Activated T-cell treated with anti-CD3 and anti-CD28 coated beads for 24 hours (primary cell): ENCODE measurements at places on chromosomes 16 and 17.

DNA sequence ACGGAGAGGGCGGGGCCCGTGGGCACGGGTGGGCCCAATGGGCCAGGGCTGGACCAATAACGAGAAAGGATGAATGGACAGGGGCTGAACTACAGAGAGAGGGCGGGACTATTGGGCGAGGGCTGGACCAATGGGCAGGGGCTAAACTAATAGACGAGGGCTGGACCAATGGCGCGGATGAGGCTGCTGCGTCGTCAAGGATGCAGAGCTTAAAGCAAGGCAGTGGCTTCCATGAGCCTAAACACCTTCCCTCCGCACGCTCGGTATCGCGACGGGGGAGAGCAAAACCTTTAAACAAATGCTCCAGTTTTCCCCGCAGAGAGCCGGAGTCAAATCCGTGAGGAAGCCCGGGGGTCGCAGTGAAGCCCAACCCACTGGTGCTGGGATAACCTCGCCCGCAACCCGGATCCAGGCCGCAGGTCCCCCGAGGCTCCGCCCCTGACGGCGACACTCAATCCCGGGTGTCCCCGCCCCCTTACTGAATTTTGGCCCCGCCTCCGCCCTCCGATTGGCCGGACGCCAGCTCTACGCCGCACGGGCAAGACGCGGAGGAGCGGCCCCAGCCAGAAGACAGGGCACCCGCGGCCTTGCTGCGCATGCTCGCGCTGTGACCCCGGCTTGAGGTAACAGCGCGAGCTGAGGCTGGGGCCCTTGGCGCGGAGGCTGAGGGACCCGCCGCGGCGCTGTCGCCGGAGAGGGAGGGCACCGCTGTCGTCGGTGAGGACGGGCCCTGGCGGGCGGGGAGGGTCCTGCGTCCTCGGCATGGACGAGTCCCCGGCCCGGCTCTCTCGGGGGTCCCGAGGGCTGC, at the start of gene FLYWCH2:
Gene FLYWCH2 (plus strand): TSS at position 566 of the 808 bp plus-strand sequence. CDS start 13,235 bp downstream, outside the sequence.
- peak; percentile 100 for DNase-seq

DNA sequence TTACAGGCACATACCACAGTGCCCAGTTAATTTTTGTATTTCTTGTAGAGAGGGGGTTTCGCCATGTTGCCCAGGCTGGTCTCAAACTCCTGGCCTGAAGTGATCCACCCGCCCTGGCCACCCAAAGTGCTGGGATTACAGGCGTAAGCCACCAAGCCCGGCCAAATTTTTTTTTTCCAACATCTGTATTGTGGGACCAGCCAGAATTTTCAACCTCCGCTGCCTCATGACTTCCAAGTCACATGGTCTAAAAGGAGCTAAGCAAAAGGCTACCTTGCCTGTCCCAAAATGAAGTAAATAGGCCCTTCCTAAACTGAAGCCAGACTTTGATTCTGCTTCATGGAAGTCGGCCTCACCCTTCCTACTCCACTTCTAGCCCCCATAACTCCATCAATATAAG, 4.2 kb upstream of the SPAG7 start:
- DNase-seq, result no peak

DNA sequence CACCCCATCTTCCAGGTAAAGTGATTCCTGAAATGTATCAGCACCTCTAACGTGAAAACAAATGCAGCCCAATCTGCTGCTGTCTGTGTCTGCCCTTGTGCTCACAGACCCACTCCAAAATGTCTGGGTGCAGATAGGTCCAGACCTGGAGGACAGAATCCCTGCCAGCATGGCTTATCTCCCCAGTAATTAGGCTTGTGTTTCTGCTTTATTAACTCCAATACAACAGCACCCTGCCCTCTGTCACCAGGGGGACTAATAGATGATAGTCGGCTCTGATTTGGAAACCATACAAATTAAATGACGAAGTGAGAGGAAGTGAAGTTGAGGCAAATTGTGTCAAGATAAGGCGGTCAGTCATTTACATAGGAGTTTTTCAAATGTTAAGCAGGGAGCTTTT, 608.3 kb upstream of the SALL1 start:
- DNase-seq, result no peak

DNA sequence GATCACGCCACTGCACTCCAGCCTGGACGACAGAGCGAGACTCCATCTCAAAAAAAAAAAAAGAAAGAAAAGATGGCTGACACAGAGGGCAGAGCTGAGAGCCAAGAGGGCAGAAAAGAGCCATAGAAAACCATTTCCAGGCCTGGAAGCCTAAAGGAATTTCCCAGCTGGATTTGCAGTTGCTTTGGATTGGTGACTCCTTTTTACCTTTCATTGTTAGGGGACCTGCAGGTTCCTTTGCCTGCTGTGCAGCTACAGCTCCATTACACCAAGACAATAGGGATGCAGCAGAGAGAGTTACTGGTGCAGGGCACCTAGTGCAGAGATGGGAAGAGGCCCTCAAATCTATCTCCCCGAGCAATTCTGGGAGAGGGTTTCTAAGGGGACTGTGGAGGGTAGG, 18.4 kb downstream of the ZNF668 start:
- DNase-seq, result no peak

- DNase-seq, result no peak
These were observed 10.2 kb downstream of the PIK3R5 start for GRCh38 chr17:8955021-8955959.

GRCh38 chr17:78924481-78925151, 571 bp downstream of the TIMP2 start:
- no peak for DNase-seq

DNA sequence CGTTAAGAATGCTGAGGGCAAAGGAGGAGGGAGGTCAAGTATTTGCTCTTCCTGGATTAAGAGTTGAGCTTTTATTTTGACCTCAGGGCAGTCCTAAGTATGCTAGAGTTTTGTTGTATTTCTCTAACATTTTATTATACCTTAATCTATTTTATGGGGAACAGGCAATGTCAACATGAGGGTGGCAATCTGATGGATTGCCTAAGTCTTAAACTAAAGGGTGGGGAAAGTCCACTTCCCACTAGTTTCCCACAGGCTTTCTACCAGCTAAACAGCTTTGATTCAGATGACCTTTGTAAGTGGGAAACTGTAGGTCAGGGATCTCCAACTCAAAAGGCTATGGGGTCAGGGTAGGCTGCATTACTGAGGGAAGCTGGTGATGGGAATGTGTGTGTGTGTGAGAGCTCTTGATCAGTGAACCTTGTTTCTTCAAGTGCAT, 24.9 kb downstream of the HSD17B2 start:
- no peak for DNase-seq

DNA sequence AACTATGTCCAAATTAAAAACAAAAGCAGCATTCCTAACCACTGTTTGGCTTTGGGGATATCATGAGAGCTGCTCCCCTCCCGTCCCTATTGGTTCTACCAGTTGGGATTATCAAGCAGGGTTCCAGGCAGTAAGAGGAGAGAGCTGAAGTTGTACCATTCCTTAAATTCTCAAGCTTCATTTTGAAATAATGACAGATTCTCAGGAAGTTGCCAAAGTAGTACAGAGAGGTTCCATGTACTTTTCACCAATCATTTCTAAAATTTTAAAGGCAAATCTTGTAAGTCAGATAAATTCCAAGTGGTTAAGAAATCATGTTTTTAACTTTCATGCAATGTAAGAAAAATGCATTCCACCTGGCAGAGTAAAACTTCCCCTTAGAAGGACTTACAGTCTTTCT, 36.9 kb downstream of the TEX2 start:
- DNase-seq, result no peak

DNA sequence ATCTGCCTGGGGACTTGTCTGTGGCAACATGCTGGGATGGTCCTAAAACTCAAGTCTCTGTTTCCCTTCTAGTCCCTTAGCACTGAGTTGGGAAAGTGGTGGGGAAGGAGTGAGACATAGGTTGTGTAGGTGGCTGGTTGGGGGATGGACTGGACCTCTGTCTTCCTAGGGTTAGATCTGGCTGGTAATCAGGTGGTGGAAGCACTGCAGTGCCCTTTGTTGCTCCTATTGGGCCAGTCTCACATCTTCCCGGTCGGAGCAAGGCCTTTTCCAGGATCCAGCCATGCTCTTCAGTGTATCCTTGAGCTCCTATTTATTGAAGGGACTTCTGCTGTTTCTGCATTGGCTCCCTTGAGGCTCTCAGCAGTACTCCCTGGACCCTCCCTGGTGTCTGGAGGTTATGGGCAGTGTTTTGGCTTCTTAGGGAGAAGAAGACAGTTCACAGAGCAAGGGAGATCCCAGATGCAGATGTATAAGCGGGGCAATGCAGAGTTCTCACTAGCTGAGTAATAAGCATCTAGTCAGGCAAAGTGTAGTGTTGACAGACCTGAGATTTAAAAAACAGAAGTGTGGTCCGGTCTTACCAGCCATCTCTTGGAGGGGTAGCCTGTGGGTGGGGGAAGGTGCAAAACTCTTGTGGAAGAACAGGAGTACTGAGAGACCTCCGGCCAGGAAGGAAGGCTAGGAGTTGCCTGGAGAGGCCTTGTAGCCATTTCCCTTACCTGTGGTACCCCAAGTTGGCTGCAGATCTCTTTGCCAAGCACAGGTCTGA, 1.3 kb upstream of the NUTF2 start:
- no peak for DNase-seq

DNA sequence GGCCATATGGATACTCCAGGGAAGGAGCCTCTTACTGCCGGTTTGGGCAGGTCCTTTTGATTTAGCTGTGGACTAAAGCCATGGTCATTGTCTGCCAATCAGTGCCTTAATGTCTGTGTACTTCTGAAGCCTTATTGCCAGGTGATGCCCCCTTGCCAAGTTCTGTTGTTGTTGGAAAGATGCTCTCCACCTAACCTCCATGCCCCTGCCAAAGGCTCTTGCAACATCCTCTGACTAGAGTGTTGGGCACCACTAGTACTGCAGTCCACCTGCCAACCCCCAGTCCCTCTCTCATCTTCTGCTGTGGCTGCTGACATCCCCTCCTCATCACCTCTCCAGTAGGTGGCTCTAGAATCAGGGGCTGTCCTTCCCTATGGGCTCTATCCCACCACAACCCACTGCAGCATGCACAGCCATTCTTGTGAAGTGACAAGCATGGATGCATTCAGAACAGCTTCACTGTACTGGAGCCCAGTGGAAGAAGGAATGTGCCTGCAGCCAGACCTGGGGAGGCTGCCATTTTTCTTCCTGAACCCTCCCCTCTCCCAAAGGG, 375.3 kb upstream of the CDH5 start:
- no peak for DNase-seq

GRCh38 chr16:73170612-73171038, 122.7 kb upstream of the ZFHX3 start:
- no peak for DNase-seq

GRCh38 chr16:25264597-25264996, 7.0 kb upstream of the ZKSCAN2 start:
- no peak for DNase-seq

GRCh38 chr16:10982465-10983150, 38.2 kb downstream of the CLEC16A start:
- DNase-seq, result no peak

GRCh38 chr16:27102701-27103575, 36.2 kb downstream of the C16orf82 start:
- DNase-seq, result no peak

DNA sequence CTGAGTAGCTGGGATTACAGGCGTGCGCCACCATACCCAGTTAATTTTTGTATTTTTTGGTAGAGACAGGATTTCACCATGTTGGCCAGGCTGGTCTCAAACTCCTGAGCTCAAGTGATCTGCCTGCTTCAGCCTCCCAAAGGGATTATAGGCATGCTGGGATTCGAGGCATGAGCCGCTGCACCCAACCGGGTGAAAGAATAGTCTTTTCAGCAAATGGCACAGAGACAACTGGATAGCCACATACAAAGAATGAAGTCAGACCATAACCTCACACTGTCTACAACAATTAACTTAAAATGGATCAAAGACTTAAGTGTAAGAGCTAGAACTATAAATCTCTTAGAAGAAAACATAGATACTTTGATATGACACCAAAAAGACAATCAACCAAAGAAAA, 67.6 kb downstream of the TBC1D16 start:
- DNase-seq, result no peak

GRCh38 chr16:11852092-11852809, 909 bp upstream of the RSL1D1 start:
- DNase-seq, result no peak

- DNase-seq, result peak; percentile 76
These were observed 11.1 kb downstream of the LPO start for GRCh38 chr17:58249270-58250133.

GRCh38 chr17:60524463-60525327, 1.3 kb downstream of the APPBP2 start:
- no peak for DNase-seq

DNA sequence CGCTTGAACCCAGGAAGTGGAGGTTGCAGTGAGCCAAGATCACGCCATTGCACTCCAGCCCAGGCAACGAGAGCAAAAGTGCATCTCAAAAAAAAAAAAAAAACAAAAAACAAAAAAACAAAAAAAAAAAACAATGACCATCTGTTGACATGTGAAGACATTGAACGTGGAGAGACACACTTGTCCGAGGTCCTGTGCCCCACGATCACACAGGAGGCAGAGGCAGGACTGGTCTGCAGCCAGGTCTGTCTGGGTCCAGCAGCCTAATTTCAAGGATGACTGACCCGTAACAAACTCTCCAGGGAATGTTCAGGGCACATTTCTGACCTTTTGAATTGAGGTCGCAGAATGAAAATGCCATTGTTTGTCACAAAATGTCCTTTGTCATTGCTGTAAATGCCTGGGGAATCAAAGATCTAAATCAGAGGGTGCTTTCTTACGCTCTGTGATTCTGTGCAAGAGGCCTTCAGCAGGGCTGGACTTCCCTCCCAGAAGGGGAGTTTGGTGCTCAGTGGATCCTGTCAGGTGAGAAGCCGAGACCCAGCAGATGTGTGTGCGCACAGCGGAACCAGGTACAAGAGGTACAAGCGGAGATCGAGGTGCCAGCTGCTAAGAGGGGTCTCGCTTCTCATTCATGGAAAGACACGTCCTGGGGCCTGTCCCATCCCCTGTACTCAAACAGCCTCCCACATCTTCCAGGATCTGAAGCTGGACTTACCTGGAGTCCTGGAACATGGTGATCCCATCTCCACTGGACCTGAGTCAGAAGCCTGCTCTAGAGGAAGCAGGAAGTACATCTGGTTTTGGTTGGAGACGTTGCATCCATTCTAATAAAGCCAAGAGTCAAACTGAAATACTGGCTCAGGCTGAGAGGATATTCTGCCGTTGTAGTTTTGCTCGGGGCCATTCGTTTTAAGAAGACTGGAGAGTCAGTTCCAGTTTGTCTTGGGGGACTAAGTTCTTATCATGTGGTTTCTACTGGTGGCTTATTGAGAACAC, 95.8 kb downstream of the IRF8 start:
- no peak for DNase-seq
